ENCODE measurements at places on chromosomes 3 and 15.
A peak's percentile ranks its signal among the peaks of the same experiment; 100 is the strongest.

- DNase-seq, result peak; percentile 66
These were observed at the start of gene PARP15 for GRCh38 chr3:122577409-122578031. PARP15 (plus strand) TSS chr3:122577650; CDS start chr3:122577668, 18 bp downstream.

DNA sequence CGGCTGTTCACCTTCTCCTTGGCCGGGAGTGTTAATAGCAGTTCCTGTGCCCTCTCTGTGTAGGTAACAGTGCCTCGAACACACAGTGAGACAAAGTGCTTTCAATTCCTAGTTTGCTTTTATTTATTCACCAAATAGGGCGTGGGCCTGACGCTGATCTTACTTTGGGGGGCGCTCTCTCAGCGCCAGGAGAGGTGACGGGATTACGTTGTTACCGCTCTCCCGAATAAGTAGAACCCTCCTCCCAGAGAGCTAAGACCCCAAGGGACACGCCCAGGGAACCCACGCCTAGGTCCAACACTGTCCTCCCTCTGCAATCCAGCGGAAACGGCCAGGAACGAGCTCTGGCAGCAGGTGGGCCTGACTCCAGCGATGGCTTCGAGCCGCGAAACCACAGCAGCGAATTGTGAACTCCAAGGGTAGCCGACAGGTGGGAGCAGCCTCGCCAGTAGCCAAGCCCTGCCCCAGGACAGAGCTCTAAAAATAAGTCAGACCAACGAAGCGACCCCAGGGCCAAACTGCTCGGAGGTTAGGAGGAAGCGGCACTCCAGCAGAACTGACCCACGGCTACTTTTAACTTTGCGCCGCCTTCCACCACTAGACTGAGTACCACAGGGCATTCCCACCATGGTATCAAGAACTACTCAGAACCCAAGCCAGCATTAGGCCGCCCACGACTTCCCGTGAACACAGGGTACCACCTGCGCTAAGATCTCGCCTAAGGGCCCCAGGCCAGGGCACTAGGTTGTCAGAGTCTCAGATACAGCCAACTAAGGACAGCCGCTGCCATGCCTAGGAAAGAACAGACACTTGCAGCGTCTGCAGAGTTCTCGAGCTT is 1.6 kb upstream of the SIN3A start:
- DNase-seq, result peak; percentile 69

- no peak for DNase-seq
These were observed 95.4 kb upstream of the CADPS start for GRCh38 chr3:62970648-62971047.

- no peak for DNase-seq
These were observed 17.0 kb downstream of the THAP10 start for GRCh38 chr15:70875001-70875782.

DNA sequence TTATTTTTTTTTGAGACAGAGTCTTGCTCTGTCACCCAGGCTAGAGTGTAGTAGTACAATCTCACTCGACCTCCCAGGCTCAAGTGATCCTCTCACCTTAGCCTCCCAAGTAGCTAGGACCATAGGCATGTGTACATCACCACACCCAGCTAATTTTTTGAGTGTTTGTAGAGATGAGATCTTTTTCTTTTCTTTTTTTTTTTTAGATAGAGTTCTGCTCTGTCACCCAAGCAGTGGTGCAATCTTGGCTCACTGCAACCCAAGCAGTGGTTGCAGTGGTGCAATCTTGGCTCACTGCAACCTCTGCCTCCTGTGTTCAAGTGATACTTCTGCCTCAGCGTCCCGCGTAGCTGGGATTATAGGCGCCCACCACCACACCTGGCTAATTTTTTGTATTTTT is 5.2 kb downstream of the CEP97 start:
- DNase-seq, result no peak

DNA sequence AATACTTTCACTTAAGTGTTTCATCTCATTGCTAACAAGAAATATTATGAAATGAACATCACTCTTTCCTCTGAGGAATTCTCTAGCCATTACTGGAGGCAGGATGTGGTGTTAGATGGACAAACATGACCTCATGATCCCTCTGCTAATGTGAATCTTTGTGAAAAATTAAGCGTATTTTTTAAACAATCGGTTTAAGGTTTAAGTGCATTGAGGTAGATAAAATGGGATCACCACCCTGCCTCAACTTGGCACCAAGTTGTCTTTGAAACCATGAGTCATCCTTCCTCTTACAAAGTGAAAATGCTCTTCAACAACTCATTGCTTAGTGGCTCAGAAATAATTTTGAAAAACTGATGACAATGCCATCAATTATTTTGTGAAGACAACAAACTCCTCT is 76.0 kb upstream of the DCBLD2 start:
- no peak for DNase-seq

GRCh38 chr3:175805825-175806224 is 946.7 kb downstream of the NAALADL2 start:
- no peak for DNase-seq

DNA sequence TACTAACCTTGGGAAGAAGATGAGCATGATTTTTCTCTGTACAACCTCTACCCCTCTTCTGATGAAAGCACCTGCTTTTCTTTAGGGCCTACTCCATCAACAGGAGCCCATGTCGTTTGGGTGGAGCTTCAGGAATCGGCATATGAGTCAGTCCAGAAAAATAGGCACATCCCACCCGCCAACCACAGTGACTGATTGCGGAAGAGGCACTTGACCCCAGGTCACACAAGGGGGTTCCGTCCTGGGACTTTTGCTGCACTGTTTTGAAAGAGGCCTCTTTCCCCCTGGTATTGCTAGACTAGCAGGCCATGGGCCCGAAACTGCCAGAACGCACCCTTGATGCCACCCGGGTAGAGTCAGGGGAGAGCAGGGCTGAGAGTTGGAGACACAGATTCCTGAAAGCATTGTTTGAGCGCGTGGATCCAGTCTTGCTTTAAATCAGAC is 19.3 kb upstream of the NRROS start:
- no peak for DNase-seq

DNA sequence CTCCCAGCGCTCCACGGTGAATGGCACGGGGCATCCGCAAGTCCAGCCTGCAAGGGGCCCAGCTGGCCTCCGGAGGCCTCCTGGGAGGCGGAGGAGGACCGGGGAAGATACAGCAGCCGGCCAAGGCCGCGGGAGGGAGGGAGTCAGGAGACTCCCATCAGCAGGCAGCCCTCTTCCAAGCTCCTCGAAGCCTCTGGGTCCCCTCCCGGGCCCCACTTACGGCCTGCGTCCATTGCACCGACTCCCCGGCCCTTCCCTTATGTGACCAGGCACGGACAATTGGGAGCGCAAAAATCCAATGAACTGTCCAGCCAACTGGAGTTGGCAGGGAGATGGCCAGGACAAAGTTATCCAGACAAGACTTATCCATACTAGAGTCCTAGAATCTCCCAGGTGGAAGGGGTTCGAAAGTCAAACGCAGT is 668 bp downstream of the MFGE8 start:
- DNase-seq, result peak; percentile 81

GRCh38 chr15:101052031-101052620 is 133.0 kb downstream of the LRRK1 start:
- no peak for DNase-seq

- DNase-seq, result no peak
These were observed 467.6 kb upstream of the CFAP20DC start for GRCh38 chr3:59517388-59517787.

DNA sequence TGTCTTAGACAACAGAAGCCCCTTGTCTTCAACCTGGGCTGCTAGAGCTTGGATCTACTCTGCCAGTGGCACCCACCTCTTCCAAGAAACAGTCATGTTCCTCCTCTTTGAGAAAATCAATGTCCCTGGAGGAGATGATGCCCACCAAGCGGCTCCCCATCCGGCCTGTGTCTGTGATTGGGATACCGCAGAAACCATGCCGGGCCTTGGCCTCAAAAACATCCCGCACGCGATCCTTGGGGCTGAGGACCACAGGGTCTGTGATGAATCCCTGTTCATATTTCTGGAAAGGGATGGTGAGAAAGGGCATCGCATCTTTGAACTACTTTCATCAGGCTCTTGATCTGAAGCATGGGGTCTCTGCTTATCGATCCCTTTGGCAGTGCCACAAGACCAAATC is 1.6 kb downstream of the IMPDH2 start:
- DNase-seq, result no peak

GRCh38 chr15:80440024-80440423 is 35.8 kb downstream of the ARNT2 start:
- no peak for DNase-seq

DNA sequence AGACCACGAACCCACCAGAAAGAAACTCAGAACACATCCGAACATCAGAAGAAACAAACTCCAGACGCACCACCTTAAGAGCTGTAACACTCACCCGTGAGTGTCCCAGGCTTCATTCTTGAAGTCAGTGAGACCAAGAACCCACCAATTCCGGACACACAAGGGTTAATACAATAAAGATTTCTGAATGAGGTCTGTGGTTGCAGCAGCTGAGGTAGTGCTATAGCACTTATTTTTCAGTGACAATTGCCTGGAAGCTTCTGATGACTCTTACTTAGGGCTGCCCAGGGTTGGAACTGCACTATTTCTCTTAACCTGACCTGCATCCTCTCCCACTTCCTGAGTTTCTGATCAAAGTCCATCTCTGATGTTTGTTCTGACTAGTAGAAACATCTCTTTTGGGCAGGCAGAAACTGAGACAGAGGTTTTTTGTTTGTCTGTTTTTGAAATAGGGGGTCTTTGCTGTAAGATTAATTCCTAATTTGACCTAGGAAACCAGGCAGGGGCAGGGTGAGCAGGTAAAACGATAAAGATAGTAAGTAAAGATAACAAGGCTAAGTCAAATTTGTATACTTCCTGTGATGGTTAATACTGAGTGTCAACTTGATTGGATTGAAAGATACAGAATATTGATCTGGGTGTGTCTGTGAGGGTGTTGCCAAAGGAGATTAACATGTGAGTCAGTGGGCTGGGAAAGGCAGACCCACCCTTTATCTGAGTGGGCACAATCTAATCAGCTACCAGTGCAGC is 169.1 kb downstream of the GAP43 start:
- DNase-seq, result peak; percentile 18

GRCh38 chr15:41921167-41921566 is 27.3 kb upstream of the SPTBN5 start:
- DNase-seq, result no peak

DNA sequence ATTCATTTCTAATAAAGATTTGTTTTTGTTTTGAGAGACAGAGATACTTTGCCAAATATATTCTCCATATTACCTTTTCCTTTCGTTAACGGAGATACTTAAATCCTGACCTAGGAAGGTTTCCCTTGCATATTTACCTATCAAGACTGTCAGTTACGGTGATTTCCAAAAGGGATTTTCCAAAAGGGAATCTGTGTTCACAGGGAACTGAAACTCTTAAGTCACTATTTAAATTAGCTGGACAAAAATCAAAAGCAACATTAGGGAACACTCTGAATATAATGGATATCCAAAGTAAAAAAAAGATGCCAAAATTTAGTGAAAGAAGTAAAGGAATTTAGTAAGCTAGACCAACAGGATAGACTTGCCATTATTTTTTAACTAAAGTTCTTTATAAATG is 576 bp downstream of the LRRFIP2 start:
- DNase-seq, result no peak

DNA sequence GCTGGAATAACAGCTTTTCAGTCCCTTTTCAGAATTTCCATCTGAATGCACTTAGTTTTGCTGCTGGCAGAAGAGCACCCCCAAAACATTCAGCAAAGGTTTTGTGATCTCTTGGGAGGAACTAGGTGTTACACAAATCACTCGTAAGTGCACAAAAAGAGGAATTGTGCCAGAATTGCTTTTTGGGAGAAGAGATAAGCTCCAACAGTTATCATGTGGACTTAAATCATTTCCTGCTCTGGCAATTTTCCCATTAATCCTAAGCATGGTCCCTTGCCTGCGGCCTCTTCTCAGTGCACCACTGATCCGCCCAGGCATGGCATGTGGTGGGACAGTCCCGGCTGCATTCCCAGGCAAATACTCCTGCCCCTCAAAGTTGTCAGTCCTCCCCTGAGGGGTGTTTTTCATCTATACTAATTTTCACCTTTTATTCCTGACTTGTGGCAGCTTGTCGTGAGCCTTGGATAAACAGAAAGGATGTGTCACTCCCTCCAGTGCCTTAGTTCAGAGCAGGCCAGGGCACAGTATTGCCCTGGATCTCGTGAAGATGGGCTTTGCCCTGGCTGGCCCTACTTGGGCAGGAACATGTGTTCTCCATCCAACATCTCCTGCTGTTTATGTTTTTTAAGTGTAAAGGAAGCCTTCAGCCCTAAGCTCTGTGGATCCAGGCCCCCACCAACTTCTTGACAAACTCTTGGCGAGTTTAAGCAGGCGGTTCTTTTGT is 44.6 kb upstream of the VILL start:
- peak; percentile 48 for DNase-seq

- peak; percentile 69 for DNase-seq
These were observed at the start of gene PLSCR2 for GRCh38 chr3:146469150-146470017. PLSCR2 (minus strand) TSS chr3:146469561; CDS start chr3:146459904, 9,657 bp downstream.

All from right kidney (tissue), 9 donors.